ENCODE measurements at places on chromosomes 16 and 17.

- no peak for DNase-seq
These were observed at the start of gene TMEM88 for GRCh38 chr17:7854851-7855659. Gene TMEM88, plus strand, starts transcription at chr17:7855066. Its CDS starts 9 bp downstream, at chr17:7855075.

DNA sequence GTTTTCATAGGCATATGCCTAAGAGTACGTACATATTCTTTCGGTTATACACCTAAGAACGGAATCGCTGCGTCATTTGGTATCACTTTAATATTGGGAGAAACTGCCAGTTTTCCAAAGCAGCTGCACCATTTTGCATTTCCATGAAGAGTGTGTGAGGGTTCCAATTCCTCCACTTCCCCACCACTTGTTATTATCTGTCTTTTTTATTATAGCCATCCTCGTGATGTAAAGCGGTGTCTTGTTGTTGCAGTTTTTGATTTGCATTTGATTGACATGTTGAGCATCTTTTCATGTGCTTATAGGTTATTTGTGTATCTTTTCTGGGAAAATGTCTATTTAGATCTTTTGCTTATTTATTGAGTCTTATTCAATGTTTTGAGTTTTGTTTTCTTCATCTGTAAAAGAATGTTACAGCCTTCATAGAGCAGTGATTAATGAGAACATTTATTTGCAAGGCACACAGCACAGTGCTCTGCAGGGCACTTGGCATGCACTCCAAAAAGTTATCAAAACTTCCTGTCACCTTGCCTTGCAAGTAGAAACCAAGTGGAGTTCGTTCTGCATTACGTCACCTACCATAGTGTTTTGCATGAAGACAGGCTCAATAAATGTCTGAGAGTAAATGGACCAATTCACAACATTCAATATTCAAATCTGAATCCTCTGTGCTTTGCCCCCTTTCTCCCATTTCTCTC is 26.6 kb upstream of the ST6GALNAC1 start:
- no peak for DNase-seq

DNA sequence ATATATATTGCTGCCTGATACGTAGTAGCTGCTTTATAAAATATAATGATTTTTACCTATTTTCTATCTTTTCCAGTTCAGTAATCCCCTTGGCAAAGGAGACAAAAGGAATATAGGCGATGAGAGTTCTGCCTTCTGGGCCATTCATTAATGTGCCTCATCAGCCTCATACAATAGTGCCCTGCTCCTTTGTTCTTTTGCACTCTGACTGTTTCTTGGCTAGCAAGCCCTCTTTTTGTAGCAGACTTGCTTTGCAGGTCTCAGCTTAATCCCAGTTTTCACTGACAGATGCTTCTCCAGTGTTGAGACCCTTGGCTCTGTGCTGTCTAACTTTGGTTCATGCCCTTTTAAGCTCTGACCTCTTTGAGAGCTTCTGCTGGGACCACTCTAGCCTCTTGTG is 10.4 kb downstream of the HSD17B2 start:
- DNase-seq: no peak

- no peak for DNase-seq
These were observed 1401.0 kb downstream of the CDH11 start for GRCh38 chr16:63720848-63721247.

Data from NCI-H187 treated with DMSO at 0.1 percent for 48 hours (cell line).